ENCODE measurements at places on chromosomes 5 and 9. TPM values are rescaled to one million over a fixed set of nuclear protein-coding genes. Genes with fewer than 3 reads are reported as not detected.

The FOXI1 gene
- polyA plus RNA-seq = 7.9 TPM

The PCDHA1 gene
- not detected for polyA plus RNA-seq

The CCL27 gene
- polyA plus RNA-seq = 0.59 TPM

The GRIN3A gene
- 2.0 TPM for polyA plus RNA-seq

The CKS2 gene
- 68.8 TPM for polyA plus RNA-seq

The TLE1 gene
- 66.2 TPM for polyA plus RNA-seq

The MEF2C gene
- polyA plus RNA-seq = 54.4 TPM

The TAF1L gene
- polyA plus RNA-seq = 0.09 TPM

The TMEM203 gene
- 42.7 TPM for polyA plus RNA-seq

The NME5 gene
- polyA plus RNA-seq = 17.6 TPM

The LHX3 gene
- not detected for polyA plus RNA-seq

The SPATA31E1 gene
- polyA plus RNA-seq = not detected

The YIPF5 gene
- polyA plus RNA-seq = 69.9 TPM

DNA sequence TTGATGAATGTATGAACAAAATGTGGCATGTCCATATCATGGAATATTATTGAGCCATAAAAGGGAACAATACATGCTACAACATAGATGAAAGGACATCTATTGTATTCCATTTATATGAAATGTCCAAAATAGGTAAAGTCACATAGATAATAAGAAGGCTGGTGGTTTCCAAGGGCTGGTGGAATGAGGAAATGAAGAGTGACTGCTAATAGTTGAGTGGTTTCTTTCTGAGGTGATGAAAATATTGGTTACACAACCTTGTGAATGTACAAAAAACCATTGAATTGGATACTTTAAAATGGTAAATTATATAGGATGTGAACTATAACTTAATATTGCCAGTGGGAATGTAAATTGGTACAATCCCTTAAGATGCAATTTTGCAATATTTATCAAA, 5.2 kb downstream of the ARSB start:
- DNase-seq = no peak

DNA sequence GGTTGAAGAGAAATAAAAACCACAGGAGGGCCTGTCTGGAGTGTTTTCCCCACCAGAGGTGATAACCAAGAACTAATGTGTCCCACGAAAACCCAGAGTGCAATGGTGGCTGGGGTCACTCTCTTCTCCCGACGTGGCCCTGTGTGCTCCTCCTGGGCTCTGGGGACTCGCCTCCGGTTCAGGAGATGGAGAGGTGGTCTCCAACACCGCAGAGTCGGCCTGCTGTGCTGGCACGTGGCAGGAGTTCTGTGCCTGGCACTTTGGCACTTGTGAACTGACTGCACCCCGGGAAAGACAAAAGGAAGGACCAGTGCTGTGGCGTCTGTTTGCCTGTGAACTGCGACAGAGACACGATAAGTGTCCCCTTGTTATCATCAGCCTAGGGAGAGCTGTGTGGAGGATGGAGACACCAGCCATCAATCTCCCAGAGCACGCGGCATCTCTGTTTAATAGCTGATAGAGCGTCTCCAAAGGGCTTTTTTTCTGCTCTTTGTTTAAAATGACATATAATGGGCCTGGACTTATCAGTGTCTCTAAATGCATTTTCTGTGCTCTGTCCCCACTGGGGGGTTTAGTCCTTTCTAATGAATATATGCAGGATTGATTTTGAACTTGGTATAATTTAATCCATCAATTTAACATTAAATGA, 98.3 kb downstream of the MRPL36 start:
- DNase-seq = no peak

DNA sequence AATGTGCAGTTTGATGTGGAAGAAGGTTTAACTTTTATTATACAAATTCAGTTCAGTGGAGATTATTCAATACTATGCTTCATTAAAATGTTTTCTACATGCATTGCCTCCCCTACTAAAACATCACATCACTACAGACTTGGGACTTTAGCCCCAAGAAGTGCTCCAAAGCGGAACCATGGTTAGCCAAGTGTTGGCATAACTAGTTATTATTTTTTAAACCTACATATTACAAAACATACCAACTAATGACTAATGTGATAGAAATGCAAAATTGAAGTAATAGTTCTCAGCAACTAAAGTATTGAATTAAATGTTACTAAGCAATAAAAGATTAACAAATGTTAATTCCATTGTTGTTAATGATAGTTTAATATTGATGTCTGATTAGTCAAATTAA, 74.5 kb downstream of the XRCC4 start:
- DNase-seq = no peak

- no peak for DNase-seq
These were observed 17.6 kb downstream of the GM2A start for GRCh38 chr5:151270599-151270998.

- peak; percentile 27 for DNase-seq
These were observed 8.7 kb upstream of the TRPC7 start for GRCh38 chr5:136374003-136374402.

- no peak for DNase-seq
These were observed 21.7 kb downstream of the F2RL2 start for GRCh38 chr5:76601470-76601869.

GRCh38 chr5:128850049-128850448, 115.2 kb upstream of the SLC27A6 start:
- no peak for DNase-seq

GRCh38 chr9:131596430-131596743, 51.1 kb downstream of the PRRT1B start:
- no peak for DNase-seq

DNA sequence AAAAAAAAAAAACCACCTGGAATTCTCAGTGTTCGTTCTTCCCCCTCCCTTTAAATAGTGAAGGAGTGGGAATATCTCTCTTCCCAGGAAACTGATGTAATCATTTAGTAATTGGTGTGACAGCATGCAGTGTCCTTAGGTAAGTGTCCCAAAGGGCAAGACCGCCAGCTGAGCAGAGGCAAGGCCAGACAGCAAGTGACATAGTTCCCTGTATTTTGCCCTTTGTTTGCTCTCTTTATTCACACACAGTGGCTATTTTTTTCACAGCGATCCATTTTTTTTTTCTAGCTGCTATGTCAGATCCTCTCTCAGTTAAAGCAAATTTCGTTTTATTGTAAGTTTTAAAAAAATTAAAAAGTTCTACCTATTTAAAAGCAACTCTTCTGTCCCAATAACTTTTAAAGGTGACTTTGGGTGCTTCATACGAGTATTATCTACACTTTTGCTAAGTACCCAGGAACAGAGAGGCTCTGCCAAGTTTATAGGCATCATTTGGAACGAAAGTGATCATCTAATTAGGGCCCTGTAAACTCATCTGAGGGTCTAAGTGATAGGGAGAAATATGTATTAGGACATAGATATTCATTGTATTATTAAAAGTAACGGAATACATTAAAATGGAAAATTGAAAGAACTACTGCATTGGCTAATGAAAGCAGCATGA, 98.2 kb upstream of the ALDH1A1 start:
- no peak for DNase-seq

GRCh38 chr5:18216016-18216415, 581.8 kb downstream of the TAF11L14 start:
- no peak for DNase-seq

- DNase-seq = no peak
These were observed 16.6 kb downstream of the IER5L start for GRCh38 chr9:129161534-129161837.

DNA sequence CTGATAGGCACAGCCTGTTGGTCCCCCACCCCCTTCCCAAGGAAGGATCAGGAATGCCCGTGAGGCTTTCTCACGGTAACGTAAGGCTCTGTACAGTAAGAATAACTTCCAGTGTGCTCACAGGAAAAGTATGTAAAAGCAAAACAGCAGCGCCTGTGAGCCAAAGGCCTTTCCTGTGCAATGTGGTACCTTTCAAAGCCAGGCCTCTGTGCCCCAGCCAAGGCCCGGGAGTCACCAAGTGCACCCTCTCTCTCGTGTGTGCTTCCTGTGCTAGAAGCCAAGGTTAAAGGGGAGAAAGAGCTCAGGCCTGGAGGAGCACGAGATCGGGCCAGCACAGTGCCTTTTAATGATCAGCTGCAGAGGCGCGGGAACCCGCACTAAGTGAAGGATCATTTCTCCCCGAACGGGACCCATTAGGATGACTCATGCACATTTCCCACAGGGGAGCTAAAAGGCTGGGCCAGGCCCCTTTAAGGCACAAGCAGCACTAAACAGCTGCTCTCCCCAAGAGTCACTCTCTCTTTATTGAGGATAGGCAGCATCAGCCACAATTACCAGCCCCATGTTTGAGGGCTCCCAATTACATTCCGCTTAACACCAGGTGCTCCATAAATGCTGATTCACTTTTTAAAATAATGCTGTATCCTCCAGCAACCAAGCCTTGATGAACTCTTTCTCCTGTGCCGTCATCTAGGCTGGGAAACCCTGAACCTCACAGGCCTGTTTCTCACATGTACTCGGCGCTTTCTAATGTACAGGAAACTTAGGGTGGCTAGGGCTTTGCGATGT, 42.8 kb downstream of the SHB start:
- no peak for DNase-seq

DNA sequence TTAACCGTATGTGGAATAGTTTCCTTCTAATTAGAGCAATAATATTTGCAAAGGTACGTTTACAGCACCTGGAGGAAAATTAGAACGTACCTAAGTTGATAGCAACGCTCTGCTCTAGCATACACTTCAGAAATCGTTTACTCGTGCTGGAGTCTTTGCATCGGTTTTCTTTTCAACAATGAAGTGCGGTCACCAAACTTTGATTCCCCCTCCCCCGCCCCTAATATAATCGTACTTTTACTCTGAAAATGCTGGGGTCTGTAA, 506 bp downstream of the ADAMTS19 start:
- no peak for DNase-seq

GRCh38 chr5:141701360-141702119, 19.5 kb upstream of the ARAP3 start:
- no peak for DNase-seq

GRCh38 chr9:16207161-16207560, 654.3 kb downstream of the CCDC171 start:
- DNase-seq = no peak

- no peak for DNase-seq
These were observed 8.5 kb downstream of the CHSY3 start for GRCh38 chr5:129912601-129913255.

GRCh38 chr9:38380230-38380871, 12.2 kb upstream of the ALDH1B1 start:
- DNase-seq = no peak

DNA sequence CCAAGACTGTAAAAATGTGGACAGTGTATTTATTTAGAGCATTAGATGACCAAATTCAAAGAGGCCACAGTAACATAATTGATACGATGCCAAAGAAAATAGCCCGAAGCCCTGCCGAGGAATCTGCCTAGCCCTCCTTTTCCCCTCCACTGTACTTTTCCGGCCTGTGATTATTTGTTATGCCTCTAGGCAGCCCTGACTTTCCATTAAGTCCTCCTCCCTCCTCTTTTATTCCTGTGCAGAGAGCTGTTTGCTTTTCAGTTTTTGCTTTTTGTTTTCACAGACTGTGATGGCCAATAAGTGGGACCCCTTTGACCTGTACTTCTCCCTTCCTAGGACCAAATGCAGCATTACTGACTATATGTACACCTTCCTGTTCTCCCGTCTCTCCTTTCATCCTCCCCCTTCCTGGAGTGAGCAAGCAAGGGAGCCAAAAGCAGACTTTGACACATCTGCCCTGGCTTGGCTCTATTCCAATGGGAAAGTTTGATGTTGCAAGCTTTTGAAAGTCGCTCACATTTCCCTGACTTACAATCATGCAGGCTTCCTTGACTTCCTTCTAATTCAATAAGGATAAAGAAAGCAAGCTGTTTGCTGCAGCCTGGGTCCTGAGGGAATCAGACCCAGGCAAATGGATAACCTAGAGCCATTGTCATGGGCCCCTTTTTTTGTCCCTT, 76.1 kb downstream of the NREP start:
- peak; percentile 84 for DNase-seq

DNA sequence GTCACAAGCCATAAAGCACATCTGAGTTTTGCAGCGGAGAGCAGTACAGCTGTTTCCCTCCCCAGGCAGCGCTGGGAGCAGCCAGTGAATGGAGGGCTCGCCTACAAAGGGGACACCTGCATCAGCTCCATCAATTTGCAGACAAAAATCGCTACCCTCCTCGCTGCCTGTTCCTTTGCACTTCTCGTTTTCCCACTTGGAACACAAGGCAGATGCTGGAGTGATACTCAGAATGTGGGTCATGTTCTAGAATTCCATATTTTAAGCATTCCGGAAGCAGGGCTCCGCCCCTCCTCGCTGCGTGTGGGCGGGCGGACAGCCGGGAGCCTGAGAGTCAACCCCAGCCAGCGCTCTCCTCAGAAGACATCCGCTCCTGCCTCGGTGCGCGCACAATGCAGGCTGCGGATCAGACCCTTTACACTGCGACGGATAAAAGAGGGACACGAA, 92.1 kb downstream of the LMNB1 start:
- no peak for DNase-seq

- DNase-seq = peak; percentile 12
These were observed 212.6 kb downstream of the SPATA31D1 start for GRCh38 chr9:82201196-82201595.

- DNase-seq = peak; percentile 62
These were observed 378.9 kb downstream of the KCTD16 start for GRCh38 chr5:144549580-144549979.

DNA sequence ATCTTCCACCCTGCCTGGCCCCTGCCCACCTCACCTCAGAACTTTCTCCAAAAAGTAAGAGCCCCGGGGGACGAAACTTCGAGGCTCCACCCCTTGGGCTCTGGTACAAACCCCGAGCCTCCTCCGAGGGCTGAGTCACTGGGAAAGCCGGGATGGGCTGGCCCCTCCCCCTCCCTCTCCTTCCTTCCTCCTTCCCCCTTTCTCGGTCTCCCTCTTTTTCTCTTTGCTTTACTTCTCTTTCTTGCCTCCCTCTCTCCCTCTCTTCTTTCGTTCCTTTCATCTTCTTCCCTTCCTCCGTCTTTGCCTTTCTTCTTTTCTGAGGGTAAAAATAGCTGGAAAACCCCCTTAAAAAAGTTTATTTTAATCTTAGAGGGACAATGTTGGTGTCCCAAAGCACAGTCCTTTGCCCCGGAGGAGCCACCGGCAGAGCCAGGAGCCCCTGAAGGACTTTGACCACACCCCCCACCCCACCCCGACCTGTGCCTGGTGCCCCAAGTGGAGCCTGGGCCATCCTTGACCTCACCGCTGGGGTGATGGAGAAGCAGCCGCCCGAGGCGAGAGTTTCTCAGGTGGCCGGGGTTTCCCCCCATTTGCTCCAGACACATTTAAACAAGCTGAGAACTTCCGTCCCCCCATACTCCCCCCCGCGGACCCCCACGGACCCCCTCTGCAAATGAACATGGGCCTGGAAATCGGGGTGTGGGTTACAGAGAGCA, 5.7 kb upstream of the NOTCH1 start:
- no peak for DNase-seq
